ENCODE measurements at places on chromosomes 6 and 20. TPM values are rescaled to one million over a fixed set of nuclear protein-coding genes. Genes with fewer than 3 reads are reported as not detected.

Gene SMPDL3A
- total RNA-seq: 27.9 TPM

Gene ADGB
- total RNA-seq: not detected

Gene MSH5
- 19.7 TPM for total RNA-seq

Gene PRKN
- 9.3 TPM for total RNA-seq

Gene NHSL1
- total RNA-seq: 44.3 TPM

Gene DDX43
- 1.6 TPM for total RNA-seq

Gene SMIM26
- total RNA-seq: 65.2 TPM

Gene HSPA12B
- 5.4 TPM for total RNA-seq

Gene RAET1L
- total RNA-seq: not detected

Gene IL17A
- total RNA-seq: not detected

Gene RPL7L1
- total RNA-seq: 61.1 TPM

Gene DSP
- total RNA-seq: 79.1 TPM

Gene GPSM3
- 19.6 TPM for total RNA-seq

Gene GABRR1
- total RNA-seq: not detected

Gene PTGIS
- 101 TPM for total RNA-seq

Gene WFDC5
- not detected for total RNA-seq

Gene BPIFB4
- total RNA-seq: not detected

Gene MATN4
- total RNA-seq: 0.09 TPM

Gene BPIFB1
- 0.78 TPM for total RNA-seq

Gene FLRT3
- total RNA-seq: 33.2 TPM

Gene ZC2HC1B
- not detected for total RNA-seq

Gene HMGCLL1
- 0.83 TPM for total RNA-seq

Gene SYCP2
- 9.5 TPM for total RNA-seq

Gene GCNT2
- total RNA-seq: 9.7 TPM

Gene BPIFB6
- total RNA-seq: not detected

Gene RSPH4A
- total RNA-seq: 0.49 TPM

Gene DEFB124
- 0.81 TPM for total RNA-seq

Gene PACSIN1
- total RNA-seq: 1.4 TPM

Gene RIPOR2
- 3.2 TPM for total RNA-seq

Gene PIGT
- 98.3 TPM for total RNA-seq

Gene HTR1E
- total RNA-seq: 0.17 TPM

Gene HLA-DOA
- total RNA-seq: 8.4 TPM

Data from mucosa of gallbladder (tissue), 1 donor.